NCI-H2081 treated with DMSO at 0.1 percent for 48 hours (cell line): ENCODE measurements at places on chromosomes 1 and 21.

- no peak for DNase-seq
Measured at GRCh38 chr1:228744918-228745317, 9.6 kb downstream of the RHOU start.

GRCh38 chr1:1004780-1005697 lies 5.1 kb upstream of the HES4 start:
- DNase-seq, result no peak

GRCh38 chr1:28582248-28582615 lies 9.8 kb upstream of the RAB42 start:
- no peak for DNase-seq

DNA sequence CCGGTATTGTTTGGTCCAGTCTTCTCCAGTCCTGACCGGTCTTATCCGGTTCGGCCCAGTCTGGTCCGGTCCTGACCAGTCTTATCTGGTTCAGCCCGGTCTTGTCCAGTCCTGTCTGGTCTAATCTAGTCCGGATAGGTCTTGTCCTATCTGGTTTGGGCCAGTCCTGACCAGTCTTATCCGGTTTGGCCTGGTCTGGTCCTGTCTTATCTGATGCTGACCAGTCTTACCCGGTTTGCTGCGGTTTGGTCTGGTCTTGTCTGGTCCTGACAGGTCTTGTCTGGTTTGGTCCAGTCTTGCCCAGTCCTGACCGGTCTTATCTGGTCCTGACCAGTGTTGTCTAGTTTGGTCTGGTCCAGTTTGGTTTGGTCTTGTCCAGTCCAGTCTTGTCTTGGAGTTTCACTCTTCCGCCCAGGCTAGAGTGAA lies 30.1 kb downstream of the DHX9 start:
- no peak for DNase-seq

GRCh38 chr1:235486321-235486720 lies 17.9 kb downstream of the B3GALNT2 start:
- no peak for DNase-seq

DNA sequence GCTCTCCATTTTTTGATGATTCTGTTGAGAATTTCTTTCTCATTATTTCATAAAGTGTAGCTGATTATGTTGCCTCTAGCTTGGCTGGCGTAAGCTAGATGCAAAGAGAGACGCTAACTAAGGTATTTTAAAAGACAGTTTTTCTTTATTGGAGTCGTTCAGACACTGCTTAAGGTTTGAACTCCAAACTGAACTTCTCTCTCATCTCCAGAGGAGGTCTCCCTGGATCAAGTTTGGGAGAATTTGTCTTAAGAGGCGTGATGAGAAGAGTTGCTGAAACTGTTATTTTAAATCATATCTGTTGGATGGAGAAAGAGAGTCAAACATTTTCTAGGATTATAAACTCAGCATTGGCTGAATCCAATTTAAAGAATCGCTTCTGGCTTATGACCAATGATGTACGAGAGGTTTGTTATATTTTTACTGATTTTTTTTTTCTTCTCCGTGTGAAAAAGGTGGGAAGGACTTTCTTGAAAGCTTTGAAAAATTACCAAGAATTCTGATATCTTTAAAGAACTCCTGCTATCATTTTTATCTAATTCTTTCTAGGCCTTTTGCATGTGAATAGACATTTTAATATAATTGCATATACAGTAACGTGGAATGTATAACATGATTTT lies 34.0 kb downstream of the MAP3K7CL start:
- DNase-seq, result no peak

GRCh38 chr1:156668801-156669637 lies 8.2 kb downstream of the NES start:
- DNase-seq, result no peak

DNA sequence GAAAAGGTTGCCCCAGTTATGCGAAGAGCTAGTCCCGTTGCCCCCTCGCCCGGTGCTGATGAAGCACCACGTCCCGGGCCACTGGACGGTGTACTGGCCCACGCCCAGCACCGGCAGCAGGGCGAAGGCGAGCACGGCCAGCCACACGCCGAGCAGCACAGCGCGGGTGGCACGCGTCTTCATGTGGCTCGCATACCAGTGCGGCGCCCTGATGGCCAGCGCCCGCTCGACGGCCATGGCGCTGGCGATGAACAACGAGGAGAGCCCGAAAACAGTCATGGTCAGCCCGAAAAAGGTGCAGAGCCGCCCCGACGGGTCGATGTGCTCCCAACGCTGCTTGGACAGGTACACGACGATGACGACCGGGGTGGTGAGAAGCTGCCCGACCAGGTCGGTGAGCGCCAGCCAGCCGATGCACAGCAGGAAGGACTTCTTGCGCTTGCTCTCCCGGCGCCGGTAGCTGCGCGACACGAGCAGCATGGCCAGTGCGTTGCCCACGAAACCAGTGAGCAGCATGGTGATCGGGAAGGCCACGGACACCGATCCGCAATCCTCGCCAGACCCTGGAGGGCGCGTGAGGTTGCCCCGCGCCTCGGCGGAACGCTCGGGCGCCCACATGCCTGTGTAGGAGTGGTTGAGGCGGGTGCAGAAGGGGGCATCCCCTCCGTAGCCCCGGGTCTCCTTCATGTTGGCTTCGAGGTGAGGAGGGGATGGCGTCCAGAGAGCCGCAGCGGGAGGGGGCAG lies 553 bp downstream of the PTGER3 start:
- no peak for DNase-seq

DNA sequence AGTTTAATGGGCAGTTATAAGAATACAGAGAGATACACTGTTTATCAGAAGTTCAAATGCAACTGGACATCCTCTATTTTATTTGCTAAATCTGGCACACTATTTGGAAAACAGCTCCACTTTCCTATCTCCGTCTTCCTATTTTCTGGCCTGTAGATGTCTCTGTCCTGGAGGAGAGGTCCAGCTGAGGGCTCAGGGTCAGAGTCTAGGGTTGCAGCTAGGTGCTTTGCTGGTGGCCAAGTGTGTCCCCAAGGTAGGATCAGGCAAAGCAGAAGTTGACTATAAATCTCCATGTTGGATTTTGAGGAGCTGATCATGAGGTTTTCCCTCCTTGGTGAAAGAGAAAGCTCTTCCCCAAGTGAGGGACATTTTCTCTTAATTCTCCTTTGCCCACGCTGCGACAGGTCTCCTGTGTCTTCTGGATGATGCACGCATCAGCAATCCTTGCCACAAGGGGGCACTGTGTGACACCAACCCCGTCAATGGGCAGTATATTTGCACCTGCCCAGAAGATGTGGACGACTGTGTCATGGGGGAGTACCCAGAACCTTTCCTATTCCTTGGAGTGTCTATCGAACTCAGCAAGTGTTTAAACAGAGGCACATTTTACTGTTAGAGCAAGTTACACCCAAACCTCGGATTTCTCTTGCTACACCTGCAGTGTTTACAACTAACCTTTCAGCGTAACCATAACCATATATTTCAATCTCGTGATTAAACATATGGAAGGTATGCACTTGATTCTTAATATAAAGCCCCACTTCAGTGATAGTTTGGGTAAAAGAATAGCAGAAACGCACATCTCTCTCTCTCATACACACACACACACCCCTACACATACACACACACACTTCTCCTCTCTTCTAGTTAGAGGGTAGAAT lies 10.2 kb downstream of the ADAM30 start:
- DNase-seq, result no peak

DNA sequence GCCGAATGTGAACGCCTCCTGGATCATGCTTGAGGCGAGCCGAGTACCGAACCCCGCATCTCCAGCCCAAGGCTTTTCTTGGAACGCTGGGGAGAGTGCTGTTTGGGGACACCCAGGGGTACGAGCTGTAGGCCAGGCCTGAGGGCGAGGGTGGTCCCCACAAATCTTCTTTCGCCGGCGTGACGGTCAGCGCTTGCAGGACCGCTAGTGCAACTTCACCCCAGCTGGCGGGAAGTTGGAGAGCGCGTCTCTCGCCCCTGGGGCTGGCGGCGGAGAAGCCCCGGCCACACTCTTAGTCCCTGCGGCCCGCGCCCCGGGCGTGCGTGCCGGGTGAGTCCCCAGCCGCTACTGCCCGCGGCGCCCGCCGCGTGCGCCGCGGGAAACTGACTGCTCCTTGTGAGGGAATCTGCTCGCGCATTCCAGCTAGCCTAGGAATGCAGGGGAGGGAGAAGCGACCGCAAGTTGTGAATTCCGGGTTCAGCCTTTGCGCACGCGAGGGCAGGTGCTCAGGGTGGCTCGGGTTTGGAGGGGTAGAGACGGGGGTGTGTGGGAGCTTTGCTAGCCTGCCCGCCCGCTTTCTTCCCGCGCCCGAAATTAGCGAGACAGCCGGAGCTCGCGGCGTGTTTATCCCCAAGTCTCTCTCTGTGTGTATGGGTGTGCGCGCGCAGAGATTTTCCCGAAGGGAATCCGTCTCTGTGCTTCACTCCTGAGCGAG lies 884 bp downstream of the LHX4 start:
- no peak for DNase-seq

GRCh38 chr1:239511875-239512274 lies 125.5 kb downstream of the CHRM3 start:
- DNase-seq, result no peak

- no peak for DNase-seq
Measured at GRCh38 chr1:212045981-212046380, 10.4 kb downstream of the DTL start.

DNA sequence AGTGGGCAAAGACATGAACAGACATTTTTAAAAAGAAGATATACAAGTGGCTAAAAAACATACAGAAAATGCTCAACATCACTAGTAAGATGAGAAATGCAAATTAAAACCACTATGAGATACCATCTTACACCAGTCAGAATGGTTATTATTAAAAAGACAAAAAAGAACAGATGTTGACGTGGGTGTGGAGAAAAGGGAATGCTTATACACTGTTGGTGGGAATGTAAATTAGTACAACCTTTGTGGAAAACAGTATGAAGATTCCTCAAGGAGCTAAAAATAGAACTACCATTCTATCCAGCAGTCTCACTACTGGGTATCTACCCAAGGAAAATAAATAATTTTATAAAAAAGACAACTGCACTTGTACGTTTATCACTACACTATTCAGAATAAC lies 73.9 kb downstream of the EBNA1BP2 start:
- DNase-seq, result no peak

GRCh38 chr21:33682992-33683627 lies 40.8 kb downstream of the ITSN1 start:
- DNase-seq, result no peak

DNA sequence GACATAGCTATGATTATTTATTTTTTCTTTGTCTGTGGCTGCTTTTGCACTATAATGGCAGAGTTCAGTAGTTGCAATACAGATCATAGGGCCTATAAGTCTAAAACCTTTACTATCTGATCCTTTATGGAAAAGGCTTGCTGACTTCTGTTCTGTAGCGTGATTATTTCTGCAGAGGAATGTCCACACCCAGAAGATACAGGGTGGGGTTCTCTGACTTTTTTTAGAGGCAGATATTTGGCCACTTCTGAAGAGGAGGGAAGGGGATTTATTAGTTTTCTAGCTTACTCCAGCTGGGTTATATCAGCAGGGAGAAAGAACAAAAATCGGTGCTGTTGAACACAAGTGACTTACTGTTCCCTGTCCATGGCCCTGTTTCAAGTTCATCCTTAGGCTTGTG lies 97.6 kb downstream of the RPE65 start:
- no peak for DNase-seq

DNA sequence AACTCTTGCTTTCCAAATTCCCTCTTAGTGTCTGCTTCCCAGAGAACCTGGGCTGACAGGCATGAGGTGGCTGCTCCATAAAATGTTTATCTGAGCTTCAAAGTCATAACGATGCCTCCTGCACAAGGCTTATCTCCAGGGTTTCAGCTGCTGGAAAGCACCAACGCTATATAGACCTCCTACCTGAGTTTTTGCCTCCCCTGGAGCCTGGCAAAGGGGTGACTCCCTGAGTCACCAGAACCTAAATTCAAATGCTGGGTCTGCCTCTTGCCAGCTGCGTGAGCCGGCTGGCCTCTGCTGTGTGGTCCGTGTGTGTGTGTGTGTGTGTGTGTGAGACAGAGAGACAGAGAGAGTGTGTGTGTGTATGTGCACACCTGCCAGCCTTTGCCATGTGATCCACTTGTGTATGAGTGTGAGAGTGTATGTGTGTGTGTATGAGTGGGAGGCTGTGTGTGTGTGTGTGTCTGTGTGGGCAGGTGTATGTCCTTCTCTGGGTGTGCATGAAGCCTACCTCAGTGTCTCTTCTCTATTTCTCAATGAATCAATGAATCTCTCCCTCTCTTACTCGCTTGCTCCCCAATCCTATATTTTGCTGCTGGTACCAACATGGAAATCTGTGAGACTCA lies 714.9 kb downstream of the MATN1 start:
- no peak for DNase-seq

GRCh38 chr1:235277709-235278108 lies 50.3 kb downstream of the ARID4B start:
- DNase-seq, result no peak
